Non-pigmented ciliary epithelial cell (primary cell): ENCODE measurements at places on chromosomes 6 and 20.

DNA sequence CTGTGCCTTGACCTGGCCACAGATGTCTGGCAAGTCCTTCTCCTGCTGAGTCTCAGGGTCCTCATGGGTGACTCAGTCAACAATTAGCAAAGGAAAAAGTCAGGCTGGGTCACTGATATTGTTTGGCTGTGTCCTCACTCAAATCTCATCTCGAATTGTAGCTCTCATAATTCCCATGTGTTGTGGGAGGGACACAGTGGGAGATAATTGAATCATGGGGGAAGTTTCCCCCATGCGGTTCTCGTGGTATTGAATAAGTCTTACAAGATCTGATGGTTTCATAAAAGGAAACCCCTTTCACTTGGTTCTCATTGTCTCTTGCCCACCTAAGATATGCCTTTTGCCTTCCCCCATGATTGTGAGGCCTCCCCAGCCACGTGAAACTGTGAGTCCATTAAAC, 45.7 kb downstream of the PREX1 start:
- DNase-seq, result no peak

DNA sequence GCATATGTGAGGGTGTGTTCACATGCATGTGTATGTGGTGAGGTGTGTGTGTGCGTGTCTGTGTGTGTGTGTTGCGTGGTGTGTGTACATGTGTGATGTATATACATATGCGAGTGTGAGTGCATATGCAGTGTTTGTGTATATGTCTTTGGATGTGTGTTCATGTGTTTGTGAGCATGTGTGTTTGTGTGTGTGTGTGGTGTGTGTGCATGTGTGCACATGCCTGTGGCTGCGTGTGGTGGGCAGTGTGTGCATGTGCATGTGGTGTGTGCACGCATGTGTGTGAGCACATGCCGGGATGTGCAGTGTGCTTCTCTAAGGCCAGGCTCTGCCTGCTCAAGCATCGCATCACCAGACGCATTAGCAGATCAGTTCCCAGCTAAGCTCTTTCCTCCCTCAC, 5.7 kb downstream of the THBS2 start:
- no peak for DNase-seq

DNA sequence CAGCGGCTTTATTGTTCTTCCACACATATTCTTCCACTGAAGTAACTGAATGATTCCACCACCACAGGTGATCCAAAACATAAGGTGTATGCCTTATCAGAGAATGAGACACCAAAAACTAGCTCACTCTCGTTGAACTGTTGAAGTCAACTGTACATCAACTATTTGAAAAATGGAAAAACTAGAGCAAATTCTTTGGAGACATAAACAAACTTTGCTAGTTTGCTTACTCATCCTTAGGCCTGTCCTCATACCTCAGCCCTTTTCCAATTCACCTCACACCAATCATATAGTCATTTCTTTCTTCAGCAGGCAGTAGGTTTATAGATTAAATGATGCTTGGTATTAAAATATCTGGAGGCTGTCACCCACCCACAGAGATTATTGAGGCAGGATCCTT, 77.1 kb upstream of the RNF217 start:
- no peak for DNase-seq

DNA sequence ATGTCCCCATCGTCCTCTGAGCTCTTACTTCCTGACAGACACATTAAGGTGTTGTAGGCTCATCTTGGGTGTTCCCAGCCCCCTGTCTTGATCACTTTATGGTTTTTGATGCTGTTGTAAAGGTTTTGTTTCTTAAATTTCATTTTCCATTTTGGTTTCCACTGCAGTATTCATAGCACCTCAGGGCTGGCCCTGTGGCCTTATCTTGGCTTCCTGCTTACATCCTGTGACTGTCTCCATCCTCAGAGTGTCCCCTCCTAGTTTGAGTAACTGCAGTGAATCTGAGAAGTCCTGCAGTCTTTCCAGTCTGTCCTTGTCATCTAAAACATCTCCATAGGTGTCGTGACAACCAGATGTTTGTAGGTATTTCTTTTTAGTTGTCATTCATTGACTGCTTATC, 50.9 kb downstream of the JARID2 start:
- no peak for DNase-seq

- DNase-seq, result no peak
These were observed 492 bp upstream of the RNF39 start for GRCh38 chr6:30075790-30076732.

GRCh38 chr6:159693128-159693893, at the start of gene SOD2:
Gene SOD2 (minus strand): TSS chr6:159693241. CDS start chr6:159693167, 74 bp downstream.
- DNase-seq, result no peak

DNA sequence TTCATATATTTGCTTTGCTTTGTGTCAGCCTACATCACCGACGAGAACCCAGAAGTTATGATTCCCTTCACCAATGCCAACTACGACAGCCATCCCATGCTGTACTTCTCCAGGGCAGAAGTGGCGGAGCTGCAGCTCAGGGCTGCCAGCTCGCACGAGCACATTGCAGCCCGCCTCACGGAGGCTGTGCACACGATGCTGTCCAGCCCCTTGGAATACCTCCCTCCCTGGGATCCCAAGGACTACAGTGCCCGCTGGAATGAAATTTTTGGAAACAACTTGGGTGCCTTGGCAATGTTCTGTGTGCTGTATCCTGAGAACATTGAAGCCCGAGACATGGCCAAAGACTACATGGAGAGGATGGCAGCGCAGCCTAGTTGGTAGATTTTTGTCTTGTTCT, 28.5 kb downstream of the DSE start:
- no peak for DNase-seq

GRCh38 chr6:105014954-105015353, 58.0 kb downstream of the LIN28B start:
- no peak for DNase-seq

DNA sequence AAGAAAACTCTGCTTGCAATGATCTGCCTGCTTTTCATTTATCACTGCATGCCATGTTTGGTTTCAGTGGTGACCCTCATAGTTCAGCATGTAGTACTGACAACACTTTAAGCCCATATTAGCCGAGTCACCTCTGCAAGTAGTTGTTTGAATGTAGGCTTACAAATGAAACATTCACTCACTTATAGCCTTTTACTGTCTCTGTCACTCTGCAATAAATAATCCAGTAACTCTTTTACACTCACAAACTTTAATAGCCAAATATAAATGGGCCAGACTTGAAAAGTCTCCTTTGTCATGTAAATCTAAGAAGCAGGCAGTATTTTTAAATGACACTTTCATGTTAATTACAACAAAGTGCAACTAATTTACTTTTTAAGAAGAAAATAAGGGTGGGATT, 1460.0 kb upstream of the ADGRB3 start:
- no peak for DNase-seq

DNA sequence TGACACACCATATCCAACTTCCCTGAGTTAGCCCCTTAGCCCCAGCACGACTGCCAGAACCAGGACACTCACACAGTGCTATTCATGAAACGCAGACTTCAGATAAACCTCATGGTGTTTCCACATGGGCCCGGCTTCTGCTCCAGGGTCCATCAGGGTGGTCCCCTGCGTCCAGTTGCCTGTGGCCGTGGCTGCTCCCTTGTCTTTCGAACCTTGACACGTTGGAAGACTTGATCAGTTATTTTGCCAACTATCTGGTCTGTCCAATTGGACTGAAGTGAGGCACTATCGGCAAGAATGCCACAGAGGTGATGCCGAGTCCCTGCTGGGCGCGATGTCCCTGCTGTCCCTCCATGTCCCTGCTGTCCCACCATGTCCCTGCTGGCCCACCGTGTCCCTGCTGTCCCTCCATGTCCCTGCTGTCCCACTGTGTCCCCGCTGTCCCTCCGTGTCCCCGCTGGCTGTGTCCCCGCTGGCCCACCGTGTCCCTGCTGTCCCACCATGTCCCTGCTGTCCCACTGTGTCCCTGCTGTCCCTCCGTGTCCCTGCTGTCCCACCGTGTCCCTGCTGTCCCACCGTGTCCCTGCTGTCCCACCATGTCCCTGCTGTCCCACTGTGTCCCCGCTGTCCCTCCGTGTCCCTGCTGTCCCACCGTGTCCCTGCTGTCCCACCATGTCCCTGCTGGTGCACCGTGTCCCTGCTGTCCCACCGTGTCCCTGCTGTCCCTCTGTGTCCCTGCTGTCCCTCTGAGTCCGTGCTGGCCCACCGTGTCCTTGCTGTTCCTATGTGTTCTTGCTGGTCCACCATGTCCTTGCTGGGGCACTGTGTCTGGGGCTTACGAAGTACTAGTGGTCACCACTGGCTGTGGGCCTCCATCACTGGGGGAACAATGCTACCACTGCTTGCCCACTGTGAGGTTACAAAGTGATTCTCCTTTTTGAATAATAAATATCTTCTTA, 251.4 kb downstream of the DLL1 start:
- no peak for DNase-seq

GRCh38 chr6:45663251-45664221, 285.8 kb upstream of the SUPT3H start:
- no peak for DNase-seq

DNA sequence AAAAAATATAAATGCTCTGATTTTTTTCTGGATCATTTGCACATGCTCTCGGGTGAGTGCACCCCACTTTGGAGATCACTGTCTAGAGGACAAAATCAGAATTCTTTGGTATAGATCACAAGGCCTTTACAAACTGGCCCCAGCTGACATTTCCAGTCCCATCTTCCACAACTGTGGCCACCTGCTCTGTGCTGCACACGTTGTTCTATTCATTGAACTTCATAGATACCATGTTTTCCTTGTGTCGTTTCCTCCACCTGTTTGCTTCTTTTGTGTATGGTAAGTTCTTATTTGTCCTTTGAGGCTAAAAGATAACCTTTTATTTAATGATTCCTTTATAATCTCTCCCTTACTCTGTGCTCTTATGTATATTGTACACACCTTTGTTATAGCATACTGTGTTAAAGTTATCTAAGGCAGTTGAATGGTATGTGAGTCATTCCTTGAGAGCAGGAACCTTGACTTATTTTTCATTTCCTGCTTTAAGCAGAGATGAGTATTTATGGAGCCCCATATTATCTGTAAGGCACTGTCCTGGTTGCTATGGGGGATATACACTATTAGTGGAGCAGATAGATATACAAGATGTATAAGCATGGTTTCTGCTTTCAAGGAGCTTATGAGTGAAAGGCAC, 12.0 kb upstream of the SLC17A5 start:
- no peak for DNase-seq

DNA sequence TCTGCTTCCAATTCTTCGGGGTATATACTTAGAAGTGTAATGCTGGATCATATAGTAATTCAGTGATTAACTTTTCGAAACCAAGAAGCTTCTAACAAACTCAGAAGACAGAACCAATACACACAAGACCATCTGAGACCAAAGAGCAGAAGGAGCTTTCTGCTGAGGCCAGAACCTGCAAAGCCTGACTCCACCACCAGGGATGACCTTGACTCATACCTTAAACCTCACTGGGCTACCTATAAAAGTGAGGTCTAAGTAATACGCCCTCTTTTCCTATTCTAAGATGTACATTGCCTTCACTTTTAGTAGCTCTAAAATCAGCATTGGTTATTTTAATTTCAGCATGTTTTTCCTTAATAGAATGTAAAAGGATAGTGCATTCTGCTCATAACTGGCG, 84.8 kb downstream of the FOXF2 start:
- DNase-seq, result no peak

DNA sequence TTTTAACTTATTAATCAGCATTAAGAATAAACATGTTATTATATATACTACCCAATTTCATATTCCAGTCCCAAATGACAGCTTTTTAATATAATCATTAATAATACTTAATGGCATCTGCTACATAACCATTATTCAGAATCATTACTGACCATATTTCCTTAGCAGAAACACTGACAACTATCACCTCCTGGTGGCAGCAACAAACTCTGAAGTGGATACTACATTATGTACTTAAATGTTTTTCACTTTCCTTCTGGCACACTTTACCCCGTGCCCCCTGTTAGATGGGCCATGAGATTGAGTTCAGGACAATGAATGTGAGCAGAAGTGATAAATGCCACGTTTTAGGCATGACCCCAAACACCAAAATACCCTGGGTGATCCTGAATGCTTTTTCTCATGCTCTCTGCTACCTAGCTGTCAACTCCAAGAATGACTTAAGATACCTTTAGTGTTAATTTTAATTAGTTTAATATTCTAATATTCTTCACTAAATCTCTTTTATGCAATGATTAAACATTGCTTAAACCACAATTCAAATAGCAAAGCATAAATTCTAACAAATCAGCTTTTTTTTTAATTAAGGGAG, 77.1 kb downstream of the LMBRD1 start:
- DNase-seq, result no peak

GRCh38 chr6:155223646-155224451, 40.0 kb upstream of the CLDN20 start:
- DNase-seq, result peak; percentile 87

- DNase-seq, result no peak
These were observed 86.5 kb upstream of the BTN3A2 start for GRCh38 chr6:26278536-26278935.

DNA sequence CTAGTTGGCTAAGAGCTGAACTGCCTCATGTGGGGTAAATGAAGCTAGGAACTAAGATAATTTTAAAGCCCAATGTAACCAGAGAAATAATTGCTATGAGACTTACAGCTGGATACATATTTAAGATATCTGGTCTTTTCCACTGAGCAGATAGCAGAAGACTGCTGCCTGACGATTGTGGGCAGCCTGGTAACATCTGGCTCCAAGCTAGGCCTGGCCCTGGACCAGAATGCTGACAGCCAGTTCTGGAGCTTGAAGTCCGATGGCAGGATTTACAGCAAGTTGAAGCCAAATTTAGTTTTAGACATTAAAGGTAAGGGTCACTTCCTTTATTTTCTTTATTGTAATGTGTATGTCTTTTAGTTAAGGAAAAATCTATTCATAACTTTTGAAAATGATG, 65.7 kb downstream of the RTN4IP1 start:
- DNase-seq, result no peak

GRCh38 chr20:18091623-18092022, 33.9 kb upstream of the OVOL2 start:
- no peak for DNase-seq

DNA sequence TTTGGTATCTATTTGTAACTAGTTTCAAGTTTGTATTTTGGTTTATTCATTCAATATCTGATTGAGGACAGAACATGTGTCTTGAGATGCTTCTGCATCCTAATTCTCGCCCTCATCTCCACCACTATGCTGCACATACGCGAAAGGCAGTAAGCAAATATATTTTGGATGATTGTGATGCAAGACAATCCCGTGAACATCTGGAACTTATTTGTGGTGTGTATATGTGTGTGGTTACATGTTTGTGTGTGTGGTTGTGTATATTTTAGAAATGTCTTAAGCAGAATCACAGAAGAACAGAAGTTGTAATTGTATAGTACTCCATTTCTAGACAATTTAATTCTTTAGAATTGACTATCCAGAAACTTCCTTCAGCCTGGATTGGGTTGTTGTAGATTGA, 35.1 kb upstream of the RNF144B start:
- no peak for DNase-seq
